CD8-positive, alpha-beta memory T cell (primary cell): ENCODE measurements at places on chromosomes 16 and 17. TPM values are rescaled to one million over a fixed set of nuclear protein-coding genes. Genes with fewer than 3 reads are reported as not detected.

The NOS2 gene
- polyA plus RNA-seq, result not detected

The TIMM22 gene
- polyA plus RNA-seq, result 29.2 TPM

The CACNG3 gene
- polyA plus RNA-seq, result not detected

The MC1R gene
- polyA plus RNA-seq, result 0.86 TPM

The COA3 gene
- 132 TPM for polyA plus RNA-seq

The ST6GALNAC1 gene
- 0.28 TPM for polyA plus RNA-seq

- DNase-seq, result no peak
Observed at GRCh38 chr17:65733314-65733713, 171.9 kb upstream of the AXIN2 start.

- DNase-seq, result no peak
Observed at GRCh38 chr16:28845293-28845692, 855 bp downstream of the TUFM start.

DNA sequence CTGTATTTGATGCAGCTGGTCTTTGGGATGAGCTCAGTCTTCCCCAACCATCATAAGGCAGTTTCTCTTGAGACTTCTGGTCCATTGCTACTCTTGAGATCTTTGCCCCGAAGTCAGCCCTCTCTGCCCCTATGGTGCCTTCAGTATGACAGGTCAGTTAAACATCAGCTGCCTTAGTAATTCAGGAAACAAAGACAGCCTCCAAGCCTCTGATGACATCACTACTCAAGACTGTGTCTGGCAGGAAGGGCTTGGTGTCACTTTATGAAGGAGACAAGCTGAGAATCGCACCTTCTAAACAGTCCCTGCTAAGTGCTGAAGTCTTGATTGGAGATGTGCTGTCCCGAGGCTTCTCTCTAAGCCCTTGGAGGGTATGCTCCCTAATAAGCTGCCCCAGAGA is 104.9 kb upstream of the TBX2 start:
- DNase-seq, result no peak

DNA sequence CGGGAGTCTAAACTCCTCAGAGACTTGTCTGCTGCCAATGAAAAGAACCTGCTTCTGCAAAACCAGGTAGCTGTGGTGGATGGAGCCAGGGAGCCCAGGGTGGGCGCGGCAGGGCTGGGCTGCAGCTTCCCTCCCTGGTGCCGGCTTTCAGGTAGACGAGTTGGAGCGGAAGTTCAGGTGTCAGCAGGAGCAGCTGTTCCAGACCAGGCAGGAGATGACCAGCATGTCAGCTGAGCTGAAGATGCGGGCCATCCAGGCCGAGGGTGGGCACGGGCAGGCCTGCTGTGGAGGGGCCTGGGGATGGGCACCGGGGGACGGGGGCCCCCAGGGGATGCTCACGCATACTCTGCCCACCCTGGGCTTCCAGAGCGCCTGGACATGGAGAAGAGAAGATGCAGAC is 3.2 kb upstream of the RAC3 start:
- DNase-seq, result no peak

DNA sequence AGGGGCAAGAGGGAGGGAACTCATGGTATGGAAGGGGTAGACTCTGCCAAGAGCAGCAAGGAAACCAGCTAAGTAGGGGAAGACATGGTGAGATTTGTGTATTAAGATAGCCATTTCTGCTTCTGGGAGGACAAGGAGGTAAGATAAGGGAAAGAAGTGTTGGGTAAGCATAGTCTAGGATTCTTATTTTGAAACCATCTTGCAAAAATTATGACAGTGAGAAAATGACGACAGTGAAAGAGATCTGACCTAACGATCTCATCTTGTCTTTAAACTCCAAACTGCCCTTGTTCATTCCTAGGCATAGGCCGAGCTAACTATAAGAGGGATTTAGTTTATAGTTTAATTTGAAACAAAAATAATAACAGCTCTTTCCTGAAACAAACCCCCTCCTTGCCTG is 5.6 kb upstream of the RBL2 start:
- no peak for DNase-seq

DNA sequence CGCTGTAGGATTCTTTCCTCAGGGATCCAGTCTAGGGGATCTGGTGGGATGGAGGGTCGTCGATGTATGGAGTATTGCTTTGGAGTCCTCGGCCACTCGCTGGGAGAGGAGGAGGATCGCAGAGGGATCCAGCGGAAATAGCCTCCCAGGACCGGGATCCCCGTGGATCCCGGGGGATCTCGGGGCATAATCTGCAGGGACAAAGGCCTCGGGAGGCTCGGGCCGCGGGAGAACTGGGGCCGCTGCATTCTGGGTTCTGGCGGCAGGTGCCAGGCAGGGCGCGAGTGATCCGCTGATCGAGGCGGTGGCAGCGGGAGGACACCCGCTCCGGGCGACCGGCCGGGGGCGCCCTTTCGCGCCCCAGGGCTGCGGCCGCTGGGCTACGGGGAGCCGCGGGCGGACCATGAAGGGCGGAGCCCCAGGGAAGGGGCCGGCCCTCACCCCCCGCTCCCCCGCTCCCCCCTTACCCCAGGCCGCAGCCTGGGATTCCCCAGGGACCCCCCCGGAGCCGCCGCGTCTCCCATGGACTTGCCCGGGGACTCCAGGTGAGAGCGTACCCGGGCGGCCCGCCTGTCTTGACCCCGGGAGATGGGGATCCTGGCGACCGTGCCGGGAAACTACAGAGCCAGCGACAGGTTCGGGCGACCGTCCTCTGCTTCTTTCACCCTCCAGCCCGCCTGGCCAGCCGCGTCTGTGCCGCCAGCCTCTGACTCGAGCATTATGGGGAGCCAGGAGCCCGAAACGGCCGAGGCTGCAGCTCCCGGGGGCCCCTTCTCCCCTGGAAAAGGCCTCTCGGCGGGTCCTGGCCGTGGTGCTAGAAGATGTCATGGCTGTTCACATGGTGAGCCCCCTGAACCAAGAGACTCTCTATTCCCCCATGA is 604 bp downstream of the PRR14 start:
- DNase-seq, result peak; percentile 81

- DNase-seq, result no peak
Observed at GRCh38 chr16:80931801-80932707, 74.6 kb downstream of the CMC2 start.

GRCh38 chr17:8725881-8726876 is 18.5 kb downstream of the CCDC42 start:
- no peak for DNase-seq

GRCh38 chr16:31080756-31081419 is 6.7 kb downstream of the ZNF646 start:
- DNase-seq, result no peak

DNA sequence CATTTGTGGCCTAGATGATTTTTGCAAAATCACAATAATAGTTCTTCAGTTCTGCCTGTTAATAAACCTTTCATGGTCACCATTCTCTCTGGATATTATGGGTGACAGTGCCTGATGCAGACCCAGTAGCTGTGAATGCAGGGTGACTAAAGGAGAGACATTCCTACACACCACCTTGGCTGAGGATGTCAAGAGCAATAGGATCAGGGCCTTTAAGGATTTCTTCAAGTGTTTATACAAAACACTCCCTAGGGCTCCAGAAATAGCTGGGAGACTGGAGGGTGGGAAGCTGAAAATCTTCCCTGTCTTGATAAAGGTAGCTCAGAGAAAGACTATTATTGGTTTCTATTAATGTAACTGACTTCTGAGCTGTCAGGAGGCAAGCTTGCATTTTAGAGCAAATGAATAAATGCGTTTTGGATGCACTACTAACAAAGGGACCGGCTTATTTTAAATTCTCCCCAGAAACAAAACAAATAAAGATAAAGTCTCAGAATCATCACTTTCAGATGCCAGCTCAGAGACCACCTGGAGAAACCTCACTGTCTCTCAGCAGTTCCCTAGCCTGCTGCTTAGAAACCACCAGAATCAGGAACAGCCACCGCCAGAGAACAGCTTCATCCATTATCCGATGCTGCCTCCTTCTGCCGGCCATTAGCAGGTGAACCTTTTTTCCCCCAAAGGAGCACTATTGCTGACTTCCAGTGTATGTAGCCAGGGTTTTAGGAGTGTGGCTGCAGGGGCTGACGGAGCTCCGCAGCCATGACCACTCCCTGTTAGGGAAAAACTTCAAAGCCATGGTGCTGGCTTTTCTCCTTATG is 171.4 kb upstream of the DYNLRB2 start:
- DNase-seq, result no peak

DNA sequence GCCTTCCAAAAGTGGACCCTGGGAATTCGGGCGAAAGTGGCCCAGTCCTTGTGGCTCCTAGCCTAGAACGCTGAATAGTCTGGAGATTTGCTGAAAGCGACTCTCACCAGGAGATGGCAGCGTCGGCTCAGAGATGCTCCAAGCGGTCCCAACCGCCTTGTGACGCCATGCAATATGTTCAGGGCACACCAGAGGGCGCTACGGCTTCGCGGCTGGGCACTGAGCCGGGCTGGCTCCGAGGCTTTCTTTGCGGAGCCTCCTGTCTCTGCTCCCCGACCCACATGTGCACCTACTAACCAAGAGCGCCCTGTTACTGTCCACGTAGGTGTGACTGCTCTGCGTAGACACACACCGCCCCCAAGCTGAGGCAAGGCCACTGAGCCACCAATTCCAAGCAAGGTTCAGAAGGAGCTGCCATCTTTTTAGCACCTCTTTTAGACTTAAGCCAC is 36.9 kb downstream of the SYCE1L start:
- peak; percentile 79 for DNase-seq

DNA sequence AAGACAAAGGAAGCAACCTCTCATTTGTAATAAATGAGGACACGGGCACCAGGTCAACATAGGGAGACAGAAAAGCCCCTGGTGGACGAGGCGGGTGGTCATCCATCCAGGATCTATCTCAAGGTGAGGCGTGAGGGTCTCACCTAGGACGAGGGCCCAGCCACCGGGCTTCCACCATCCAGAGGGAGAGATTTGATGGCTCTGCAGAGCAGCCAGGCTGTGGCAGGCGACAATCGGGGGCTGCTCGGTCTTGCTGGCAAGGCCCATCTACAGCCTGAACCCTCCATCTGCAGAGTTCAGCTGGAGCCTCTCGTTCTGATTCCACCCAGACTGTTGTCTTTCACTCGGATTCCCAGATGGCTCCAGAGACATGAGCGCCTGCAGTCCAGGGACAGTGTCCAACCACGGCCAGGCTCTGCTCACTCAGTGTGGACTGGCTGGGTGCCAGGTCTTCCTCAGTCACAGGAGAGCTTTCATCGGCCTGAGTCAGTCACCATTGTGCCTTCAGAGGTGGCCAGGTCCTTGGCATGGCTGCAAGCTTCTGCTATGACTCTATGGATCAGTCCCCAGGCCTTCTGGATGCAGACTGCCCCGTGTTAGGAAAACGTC is 5.9 kb downstream of the LITAFD start:
- no peak for DNase-seq

DNA sequence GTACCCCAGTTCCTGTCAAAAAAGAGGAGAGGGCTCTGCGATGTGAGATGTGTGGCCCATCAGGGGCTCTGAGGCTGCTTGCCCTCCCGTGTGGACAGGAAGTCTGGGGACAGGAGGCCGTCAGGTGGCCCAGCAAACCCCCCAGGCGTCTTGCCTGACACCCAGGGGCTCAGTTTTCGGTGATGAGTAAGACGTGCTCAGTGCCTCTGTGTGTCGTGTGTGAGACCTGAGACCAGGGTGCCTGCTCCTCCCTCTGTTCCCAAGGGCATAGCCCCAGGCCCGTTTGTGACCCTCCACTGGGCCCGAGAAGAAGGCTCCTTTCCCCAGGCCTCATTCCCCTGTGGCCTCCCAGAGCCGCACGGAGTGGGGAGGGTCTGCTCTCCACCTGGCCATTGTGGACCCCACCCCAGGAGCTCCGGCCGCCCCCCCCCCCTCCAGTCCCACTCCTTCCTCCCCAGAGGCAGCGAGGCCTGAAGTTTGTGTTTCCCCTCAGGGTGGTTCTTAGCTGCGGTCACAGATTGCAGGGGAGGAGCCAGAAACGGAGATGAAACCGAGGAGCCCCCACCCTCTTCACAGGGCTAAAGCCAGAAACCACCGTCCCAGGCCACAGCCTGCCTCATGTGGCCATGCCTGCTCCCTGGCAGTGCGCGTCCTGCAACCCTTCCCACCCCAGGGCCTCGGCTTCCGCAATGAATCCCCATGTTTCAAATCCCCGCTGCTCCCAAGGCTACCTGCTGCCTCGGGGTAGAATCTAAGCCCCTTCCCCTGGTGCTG is 4.9 kb upstream of the ACTG1 start:
- no peak for DNase-seq

DNA sequence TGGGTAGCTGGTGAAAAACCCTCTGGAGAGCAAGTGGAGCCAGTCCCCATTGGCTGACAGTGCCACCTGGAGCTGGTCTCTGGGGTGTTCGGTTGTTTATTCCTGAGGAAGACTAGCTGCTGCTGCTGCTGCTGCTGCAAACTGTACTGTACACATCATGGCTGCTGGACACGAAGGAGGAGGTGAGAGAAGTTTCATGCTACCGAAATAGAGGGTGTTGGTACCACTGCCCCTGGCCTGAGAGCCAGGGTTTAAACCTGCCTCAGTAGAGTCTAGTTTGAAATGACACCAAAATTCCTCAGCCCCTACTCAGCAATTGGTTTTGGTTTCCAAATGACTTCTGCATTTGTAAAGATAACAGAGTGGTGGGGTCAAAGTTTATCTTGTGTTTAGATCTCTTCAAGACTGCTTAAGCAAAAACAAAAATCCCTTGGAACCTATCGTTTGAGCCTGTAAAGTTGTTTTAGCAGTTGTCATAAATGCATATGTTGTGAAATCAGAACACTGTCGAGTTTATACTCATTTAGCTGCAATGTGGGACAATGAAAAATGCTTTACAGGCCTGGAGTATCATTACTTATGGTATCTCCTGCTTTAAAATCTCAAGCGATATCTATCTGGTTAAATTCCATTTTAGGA is 40.8 kb downstream of the CYB5B start:
- DNase-seq, result no peak

DNA sequence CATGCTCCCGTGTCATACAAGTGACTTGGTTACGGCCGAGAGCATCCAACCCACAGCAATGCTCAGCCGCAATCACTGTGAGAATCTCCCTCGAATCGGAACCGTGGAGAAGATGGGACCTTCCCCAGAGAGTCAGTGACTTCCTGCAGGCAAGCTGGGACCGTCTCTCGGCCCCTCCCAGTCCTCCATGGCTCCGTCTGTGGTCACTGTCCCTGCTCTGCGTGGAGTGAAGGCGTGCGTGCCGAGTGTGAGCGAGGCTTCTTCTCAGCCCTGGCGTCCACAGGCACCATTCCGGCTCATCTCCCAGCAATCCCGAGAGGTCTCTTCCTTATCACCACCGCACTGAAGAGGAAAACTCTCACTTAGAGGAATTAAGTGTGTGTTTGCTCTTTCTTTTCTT is 113.1 kb downstream of the ADCY9 start:
- DNase-seq, result no peak

DNA sequence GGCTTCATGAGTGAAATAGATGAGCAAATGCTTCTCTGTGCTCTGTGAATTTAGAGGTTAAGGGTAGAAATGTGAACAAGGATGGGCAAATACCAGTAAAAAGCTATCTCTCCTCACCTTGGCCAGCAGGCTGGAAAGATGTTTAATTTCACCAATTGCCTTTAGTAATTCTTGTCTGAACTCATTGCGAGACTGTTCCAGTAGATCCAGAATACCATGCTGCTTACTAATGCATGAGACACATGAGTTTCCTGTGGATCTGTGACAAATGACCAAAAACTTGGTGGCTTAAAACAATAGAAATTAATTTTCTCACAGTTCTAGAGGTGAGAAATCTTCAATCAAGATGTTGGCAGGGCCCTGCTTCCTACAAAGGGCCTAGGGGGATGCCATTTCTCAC is 9.3 kb upstream of the ZNF624 start:
- DNase-seq, result no peak
